Suppressor macrophage (primary cell): ENCODE measurements at places on chromosomes 2 and 18.

DNA sequence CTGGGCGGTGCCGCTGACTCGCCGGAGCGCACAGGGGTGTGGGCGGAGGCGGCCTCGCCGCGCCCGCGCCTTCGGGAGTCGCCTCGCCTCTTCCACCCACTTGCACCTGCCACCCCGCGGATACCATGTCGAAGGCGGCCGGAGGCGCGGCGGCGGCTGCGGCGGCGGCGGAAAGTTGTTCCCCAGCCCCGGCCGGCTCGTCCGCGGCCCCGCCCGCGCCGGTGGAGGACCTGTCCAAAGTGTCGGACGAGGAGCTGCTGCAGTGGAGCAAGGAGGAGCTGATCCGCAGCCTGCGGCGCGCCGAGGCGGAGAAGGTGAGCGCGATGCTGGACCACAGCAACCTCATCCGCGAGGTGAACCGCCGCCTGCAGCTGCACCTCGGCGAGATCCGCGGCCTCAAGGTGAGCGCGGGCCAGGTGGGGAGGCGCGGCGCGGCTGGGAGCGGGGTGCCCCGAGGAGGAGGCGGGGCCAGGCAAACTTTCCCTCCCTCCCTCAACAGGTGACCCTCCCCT, 766 bp downstream of the CCDC85A start:
- DNase-seq, result no peak

GRCh38 chr2:199259671-199260070, 198.1 kb downstream of the SATB2 start:
- DNase-seq, result no peak

DNA sequence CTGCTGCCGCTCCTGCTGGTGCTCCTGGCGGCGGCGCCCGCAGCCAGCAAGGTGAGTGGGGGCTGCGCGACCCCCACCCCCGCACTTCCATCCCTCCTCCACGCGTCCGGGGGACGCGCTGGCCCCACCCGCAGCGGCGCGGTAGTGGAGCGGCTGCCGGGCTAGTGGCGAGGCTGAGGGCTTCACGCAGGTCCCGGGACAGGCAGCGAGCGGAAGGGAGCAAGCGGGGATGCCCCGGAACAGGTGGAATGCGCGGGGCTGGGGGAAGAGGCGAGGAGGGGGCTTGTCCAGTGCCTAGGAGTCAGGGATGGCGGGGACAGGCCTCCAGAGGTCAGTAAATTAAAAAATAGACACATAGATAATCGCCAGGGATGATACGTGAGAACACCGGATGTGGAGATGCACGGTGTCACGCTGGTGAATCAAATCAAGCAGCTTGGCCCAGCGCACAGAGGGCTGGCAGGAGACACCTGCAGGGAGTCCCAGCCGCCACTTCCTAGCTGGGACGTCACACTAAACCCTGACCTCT, 403 bp downstream of the COL4A3 start:
- DNase-seq, result no peak

- no peak for DNase-seq
These were observed 26.2 kb upstream of the MGAT5 start for GRCh38 chr2:134227666-134228065.

DNA sequence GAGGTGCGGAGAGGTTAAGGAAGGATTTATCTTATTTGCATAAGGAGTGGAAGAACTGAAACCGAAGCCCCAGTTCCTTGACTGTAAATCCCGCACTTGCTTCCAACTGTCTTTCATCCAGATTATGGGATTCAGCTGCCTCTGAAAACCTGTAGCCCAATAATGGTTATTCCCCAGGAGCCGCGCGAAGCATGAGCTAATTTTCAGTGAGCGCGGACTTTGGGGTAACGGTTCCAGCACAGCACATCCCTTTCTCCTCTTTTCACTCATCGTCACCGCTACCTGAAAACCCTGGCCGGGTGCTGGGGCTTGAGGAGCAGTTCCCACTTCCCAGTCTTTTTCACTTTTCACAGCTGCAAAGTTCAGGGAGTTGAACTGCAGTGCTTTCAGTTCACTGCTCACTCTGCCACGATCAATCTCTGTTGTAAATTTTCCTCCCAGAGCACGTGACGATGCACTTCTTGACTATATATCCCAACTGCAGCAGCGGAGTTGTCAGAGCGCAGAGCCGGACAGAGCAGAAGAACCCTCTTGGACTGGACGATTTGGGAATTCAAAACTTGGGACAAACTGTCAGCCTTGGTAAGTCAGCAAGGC, at the start of gene KCNE4:
Gene KCNE4 (plus strand): TSS at position 498 of the 597 bp plus-strand sequence. CDS start 641 bp downstream, outside the sequence.
- no peak for DNase-seq

DNA sequence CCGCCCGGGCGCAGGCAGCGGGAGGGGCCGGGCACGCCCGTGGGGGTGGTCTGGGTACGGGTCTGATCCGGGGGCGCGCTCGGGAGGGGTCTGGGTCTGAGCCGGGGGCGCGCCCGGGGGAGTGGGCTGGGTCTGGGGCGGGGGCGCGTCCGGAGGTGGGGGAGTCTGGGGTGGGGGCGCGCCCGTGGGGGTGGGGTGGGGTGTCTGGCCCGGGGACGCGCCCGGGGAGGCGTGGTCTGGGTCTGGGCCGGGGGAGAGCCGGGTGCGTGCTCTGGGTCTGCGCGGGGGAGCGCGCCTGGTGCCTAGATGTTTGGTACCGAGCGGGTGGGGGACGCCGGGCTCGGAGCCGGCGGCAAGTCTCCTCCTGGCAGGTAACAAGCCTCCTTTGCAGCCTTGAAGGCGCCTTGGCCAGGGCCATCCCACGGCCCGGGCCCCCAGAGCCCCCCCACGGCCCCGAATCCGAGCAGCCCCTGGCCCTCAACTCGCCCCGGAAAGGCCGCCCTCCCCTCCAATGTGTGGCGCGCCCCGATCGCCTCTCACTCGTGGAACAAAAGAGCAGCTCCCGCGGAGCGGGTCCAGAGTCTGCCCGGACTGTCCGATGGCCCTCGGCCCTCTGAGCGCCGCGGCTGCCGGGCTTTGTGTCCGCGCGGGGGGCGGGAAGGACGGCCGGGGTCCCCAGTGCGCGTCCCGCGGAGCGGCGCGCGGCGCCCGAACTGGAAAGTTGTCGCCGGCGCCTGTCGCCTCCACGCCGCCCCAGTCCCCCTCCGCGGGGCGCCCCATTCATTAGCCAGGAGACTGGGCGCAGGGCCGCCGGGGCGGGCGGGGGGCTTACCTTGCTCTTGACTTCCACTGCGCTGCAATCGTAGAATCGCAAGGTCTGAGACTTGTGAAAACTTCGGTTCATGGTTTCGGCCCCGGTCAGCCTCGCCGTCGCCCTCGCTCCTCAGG, 595 bp downstream of the PARD6G start:
- peak; percentile 1 for DNase-seq

GRCh38 chr2:196702641-196703040, 63.1 kb downstream of the CCDC150 start:
- no peak for DNase-seq

DNA sequence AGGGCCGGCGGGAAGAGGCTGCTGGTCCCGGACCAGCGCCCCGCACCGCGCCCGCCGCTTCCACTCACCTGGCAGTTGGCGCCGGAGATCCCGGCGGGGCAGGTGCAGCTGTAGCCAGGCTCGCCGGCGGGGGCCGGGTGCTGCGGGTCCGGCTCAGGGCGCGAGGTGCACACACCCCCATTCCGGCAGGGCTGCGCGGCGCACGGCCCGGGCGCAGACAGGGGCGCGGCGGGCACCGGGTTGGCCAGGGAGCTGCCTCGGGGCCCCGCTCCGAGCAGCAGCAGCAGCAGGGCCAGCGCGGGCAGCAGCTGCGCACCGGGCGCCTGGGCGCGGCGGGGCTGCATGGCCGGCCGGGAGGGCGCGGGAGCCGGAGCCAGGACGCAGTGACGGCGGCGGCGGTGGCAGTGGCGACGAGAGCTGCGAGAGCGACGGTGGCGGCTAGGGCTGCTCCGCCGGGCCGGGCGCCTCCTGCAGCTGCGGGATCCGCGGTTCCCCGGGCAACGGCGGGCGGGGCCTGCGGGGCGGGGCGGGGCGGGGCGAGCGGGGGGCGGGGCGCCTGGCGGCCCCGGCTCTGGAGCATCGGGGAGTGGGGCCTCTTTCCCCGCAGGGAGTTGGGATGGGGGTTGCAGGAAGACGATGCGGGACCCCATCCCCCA, at the start of gene DNER:
Gene DNER (minus strand): TSS at position 476 of the 656 bp plus-strand sequence. CDS start 132 bp downstream, at position 344.
- peak; percentile 12 for DNase-seq

- no peak for DNase-seq
These were observed 156.2 kb upstream of the PIK3C3 start for GRCh38 chr18:41798879-41799278.

DNA sequence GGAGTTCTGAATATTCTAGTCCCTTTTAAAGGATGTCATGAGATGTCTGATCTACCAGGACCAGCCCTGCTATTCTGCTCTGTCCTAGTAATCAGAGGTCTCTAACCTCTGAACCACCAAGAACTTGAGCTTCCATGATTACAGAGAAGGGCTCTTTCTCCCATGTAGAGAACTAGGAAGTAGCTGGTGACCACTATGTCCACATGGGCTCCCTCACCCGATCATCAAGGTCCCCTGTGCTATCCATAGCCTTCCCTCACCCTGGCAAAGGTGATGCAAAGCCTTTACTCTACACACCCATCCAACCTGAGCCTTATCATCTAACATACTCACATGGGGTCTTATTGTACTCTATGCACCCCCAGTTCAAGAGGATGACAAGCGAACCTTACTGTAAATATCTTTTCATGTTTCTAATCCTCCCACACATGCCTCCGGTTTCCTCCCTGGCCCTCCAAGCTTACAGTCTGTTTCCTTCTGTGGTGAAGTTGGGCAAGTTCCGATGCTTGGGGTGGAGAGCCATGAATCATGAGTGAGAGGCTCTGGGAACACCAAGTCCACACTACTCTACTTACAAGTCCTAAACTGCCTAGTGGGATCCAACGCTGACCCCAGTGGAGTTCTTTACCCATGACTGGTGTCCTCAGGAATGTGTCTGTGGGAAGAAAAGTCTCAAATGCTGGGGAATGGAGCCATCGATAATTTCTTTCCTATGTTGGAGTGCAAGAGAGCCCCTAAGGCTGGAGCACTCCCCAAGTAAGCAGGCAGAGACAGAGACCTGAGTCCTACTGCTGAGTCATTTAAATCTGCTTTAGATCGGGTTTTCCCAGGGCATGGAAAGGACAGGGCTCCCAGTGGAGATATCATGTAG, 73.3 kb upstream of the KLF7 start:
- DNase-seq, result peak; percentile 94

DNA sequence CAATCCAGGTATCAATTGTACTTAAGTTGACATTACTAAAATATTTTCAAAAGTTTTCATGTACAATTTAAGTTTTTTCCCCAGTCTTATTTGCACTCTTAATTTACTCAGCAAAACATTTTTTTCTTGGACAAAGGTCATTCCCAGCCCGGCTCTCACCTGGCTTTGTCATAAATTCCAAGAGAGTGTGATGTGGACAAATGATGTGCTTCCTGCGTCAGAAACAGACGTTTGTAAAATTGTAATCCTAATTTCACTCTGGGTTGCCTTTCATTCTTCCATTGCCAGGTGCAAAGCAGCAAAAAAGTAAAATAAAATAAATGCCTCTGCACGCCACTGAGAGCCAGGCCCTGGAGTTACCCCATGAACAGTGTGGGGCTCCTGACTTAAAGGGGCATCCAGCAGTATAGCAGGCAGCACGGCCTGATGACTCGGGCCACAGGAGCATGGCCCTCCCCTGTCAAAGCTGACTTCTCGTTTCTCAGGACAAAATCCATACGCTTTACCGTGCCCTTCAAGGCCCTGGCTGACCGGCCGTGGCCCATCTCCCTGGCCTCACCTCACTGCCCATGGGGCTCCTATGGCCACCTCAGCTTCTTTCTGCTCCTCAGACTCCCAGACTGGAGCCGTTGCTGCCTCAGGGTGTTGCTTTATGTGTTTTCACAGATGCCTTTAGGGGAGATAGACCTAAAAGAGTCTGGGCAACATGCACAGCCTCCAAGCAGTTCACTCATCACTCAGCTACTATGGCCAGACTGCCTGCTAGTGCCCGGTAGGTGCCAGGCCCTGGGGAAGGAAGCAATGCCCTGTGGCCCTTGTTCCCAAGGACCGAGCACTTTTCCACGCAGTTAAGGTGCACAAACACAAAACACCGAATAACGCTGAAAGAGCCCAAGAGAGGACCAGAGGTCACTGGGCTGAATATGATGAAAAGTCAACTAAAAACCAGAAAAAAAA, 7.6 kb upstream of the TMEM185B start:
- DNase-seq, result no peak

GRCh38 chr2:44168681-44169154, at the start of gene PPM1B:
PPM1B (plus strand) TSS chr2:44168875; CDS start chr2:44201200, 32,325 bp downstream.
- DNase-seq, result no peak

DNA sequence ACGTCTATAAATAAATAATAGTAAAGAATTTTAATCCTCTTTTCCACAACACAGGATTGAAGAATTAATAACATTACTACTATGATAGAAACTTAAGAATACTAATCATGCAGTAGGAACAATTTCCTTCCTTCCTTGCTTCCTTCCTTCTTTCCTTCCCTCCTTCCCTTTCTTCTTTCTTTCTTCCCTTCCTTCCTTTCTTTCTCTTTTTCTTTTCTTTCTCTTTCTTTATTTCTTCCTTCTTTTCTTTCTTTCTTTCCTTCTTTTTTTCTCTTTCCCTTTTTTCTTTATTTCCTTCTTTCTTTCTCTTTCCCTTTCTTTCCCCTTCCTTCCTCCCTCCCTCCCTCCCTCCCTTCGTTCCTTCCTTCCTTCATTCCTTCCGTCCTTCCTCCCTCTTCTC, 77.6 kb downstream of the SCN3A start:
- DNase-seq, result no peak
